ENCODE measurements at places on chromosomes 7 and 10.

GRCh38 chr7:96059075-96059474 lies 262.8 kb downstream of the SLC25A13 start:
- no peak for ATAC-seq

GRCh38 chr10:35343739-35344138 lies 7.4 kb downstream of the CCNY start:
- no peak for ATAC-seq

DNA sequence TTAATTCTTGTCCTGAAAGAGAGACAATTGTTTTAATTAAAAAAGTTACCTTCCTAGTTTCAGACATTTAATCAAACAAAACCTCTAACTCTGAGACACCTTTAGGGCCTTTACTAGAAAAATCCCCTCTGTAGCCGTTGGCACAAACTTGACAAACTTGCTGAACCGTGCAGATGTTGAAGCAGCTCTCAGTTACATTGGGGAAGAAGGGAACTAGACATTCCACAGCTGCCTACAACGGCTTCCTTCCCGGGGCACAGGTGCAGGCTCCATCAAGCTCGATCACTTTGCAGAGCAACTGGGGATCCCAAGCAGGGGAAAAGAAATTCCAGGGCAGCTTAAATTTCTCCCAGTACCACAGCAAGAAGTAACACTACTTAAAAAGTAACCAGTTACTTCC lies 141.3 kb downstream of the SKAP2 start:
- ATAC-seq = no peak

DNA sequence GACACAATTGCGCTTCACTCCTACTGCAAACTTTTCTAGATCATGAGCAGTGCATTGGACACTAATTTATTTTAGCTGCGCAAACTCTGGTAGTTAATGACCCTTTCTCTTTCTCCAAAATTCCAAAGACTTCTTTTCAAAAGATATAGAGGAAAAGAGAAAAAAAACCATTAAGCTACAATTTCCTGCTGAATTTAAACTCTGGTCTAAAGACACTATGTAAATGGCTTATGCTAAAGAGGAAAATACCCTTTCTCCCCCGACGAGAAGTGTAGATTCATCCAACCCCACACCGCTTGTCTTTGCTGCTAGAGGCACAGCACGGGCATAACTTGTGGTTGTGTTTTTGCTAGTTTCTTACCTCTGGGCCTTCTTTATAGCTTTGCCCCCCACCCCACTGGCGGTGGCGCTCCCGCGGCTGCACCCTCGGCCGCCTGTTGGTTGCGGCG lies 84.1 kb downstream of the SNX10 start:
- ATAC-seq = no peak

GRCh38 chr10:43384252-43385221 lies 13.1 kb downstream of the FXYD4 start:
- ATAC-seq = peak; percentile 13

DNA sequence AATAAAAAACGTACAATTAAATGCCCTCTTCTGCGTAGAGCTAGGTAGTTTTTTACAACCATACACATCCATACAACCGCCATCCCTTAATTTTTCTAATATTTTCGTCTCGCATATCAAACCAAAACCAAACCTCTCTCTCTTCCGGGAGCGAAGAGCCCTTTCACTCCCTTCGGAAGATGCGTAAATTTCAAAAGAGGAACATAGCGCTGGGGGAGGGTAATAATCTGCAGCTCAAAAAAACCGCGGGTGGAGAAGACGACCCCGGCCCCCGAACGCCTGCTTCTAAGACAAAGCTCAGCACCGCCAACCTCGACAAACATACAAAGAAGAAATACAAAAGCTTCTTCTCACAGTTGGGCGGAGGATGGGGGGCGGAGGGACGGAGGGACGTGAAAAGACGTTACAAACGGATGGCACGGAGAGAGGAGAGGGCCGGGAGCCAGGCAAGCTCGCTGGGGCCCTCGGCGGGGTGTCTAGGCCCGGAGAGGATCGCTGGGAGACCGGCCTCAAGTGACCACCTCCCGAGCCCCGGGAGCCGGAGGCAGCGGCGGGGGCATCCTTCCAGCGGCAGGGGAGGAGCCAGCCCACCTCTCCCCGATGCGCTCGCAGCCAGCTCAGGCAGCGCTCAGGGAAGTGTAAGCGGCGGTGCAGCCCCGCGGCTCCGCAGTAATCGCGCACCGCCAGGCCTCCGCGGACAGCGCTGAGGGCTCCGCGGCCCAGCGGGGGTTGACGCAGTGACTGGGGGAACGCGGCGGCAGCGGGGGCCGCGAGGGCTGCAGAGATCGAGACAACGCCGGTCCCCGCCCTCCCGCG lies 851 bp downstream of the MKRN1 start:
- ATAC-seq = peak; percentile 62

DNA sequence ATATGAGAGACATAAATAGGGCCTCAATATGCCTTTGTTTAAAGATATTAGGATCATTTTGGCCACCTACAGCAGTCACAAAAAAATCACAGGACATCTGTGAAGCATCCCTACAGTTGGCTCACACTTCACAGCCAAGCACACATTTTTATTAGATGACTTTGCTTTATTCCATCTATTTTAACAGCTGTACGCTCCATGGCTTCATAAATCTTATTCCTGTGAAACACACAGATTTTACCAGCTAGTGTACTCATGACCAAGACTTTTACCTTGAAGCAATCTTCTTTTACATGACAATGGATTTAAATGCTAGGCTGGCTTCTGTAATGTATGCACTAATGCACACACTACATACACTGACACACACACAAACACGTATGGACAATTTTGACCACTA lies 254.8 kb upstream of the PITRM1 start:
- ATAC-seq = no peak

DNA sequence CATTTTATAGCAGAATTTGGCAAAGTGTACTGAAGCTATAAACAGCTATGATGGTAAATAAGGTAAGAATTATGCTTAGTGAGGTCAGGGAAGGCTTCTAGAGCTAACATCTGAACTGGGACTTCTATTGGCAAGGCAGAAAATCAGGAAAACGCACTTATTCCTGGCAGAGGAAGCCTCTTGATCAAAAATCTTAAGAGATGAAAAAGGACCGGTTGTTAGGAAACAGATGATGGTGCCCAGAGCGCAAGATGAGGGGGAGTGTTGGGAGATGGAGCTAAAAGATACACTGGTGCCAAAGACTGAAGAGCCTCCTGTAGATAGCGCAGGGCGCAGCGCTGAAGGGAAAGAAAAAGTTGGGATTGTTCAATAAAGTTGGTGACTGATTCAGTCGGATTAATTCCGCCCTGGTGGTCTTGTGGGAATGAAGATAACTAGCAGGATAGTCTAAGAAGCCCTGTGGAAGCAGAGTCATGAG lies 550 bp upstream of the CALU start:
- peak; percentile 57 for ATAC-seq

DNA sequence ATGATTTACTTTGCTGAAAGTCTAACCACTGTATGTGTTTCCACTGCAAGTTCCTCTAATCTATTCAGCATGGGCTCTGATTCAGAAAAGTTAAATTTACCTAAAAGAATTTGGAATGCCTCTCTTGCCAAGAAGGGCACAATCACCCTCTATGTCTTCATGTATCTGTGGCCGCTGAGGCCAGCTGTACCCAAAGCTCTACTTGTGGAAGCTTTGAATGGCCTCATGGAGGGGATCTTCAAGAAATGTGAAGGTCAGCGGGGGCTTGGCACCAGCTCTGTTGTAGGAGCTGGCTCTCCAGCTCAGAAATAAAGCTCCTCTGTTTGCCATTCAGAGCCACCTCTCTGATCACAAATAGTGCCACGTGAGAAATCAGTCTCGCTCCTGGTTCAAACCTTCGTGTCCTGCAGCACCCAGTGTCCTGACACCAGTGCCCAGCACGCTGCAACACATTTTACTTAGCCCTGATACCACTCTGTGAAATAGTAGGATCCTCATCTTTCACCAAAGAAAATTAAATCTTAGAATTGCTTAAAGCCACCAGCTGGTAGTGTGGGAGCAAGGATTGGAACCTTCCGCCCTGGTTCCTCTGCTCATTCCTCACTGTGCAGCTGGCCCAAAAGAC lies 61.1 kb downstream of the PKD1L1 start:
- ATAC-seq = no peak

DNA sequence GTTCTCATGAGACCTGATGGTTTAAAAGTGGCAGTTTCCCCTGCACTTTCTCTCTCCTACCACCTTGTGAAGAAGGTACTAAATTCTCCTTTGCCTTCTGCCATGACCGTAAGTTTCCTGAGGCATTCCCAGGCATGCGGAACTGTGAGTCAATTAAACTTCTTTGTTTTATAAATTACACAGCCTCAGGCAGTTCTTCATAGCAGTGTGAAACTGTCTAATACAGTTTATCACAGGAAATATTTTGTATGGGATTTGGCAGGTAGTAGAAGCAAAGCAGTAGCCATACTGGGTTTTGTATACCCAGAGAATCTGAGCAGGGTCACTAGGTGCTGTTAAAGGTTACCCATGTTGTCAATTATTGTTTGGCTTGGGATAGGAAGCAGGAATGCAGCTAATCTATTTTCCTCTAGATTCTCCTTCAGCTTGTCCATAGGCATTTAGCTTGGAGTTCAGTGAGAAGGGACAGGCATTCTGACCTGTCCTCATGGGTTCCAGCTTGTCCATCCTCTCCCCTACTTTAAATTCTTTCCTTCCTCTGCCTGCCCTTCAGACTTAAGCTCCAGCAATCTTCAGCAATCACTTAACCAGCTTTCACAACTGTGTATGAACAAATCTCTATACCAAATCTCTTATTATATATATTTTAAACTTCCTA lies 186.7 kb downstream of the PCLO start:
- ATAC-seq = peak; percentile 74

All from SK-N-SH treated with all-trans-retinoic acid at 6 μM for 48 hours (cell line).